Panc1 (cell line): ENCODE measurements at places on chromosomes 16 and 17.

- no peaks in the 10 kb centered on the region for H3K27me3 ChIP-seq
- H3K4me1 ChIP-seq, result no peaks in the 10 kb centered on the region
- H3K36me3 ChIP-seq, result no peaks in the 10 kb centered on the region
- no peak overlapping the region for H3K4me3 ChIP-seq
Observed at GRCh38 chr17:80811181-80812105, 180.2 kb upstream of the CHMP6 start.

DNA sequence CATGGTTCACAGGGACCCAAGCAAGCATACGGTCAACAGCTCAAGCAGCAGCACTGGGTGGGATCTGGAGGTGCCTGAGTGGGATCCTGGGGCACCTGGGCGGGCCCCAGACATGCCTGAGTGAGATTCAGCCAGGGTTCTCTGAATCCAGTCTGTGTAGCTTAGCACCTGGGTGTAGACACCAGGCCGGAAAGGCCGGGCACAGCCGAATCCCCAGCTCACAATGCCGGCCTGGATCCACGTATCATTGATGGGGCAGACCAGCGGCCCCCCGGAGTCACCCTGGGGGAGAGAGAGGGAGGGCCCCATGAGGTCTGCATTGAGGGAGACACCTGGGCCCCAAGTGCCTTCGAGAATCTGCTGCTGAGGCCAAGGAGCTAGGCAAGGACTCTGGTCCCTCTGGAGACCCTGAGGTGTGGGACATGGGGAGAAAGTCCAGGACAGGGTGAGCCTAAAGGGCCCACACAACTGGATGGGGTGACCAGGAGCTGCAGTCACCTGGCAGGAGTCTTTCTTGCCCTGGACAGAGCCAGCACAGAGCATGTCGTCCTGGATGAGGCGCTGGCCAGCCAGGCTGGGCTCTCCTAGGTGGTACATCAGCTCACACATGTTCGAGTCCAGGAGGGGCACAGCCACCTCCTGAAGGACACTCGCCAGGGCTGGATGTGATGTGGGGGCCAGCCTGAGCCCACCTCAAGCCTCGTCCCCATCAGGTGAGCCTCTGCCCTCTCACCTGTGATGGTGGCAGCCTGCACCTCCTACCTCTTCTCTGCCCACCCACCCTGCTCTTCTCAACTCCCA lies 9.7 kb downstream of the ZG16B start:
- H3K27me3 ChIP-seq, result no peaks in the 10 kb centered on the region
- peak overlapping the region; percentile 79 for H3K27ac ChIP-seq
- H3K36me3 ChIP-seq, result no peaks in the 10 kb centered on the region
- H3K4me1 ChIP-seq, result peaks cover 45% of the 10 kb centered on the region
- no peak for DNase-seq

DNA sequence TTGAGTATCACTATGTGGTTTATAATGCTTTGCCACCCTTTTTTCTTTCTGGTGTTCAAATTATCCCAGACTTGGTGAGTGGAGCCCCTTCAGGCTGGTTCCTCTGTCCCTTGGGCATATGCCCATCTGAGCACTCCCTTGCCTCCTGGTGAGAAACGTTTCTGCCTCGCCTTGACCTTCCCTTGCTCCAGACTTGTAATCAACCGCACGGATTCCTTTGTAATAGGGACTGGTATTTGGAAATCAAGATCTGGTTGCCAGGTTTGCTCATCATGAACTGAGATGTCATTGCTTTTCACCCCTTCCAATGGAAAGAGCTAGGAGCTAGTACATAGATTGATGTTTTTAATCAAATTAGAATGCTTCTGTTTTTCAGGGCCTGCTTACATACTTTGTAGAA lies 43.7 kb downstream of the SEC14L1 start:
- peak overlapping the region; percentile 37 for H3K27ac ChIP-seq
- no peak for DNase-seq
- H3K4me3 ChIP-seq, result no peak overlapping the region

DNA sequence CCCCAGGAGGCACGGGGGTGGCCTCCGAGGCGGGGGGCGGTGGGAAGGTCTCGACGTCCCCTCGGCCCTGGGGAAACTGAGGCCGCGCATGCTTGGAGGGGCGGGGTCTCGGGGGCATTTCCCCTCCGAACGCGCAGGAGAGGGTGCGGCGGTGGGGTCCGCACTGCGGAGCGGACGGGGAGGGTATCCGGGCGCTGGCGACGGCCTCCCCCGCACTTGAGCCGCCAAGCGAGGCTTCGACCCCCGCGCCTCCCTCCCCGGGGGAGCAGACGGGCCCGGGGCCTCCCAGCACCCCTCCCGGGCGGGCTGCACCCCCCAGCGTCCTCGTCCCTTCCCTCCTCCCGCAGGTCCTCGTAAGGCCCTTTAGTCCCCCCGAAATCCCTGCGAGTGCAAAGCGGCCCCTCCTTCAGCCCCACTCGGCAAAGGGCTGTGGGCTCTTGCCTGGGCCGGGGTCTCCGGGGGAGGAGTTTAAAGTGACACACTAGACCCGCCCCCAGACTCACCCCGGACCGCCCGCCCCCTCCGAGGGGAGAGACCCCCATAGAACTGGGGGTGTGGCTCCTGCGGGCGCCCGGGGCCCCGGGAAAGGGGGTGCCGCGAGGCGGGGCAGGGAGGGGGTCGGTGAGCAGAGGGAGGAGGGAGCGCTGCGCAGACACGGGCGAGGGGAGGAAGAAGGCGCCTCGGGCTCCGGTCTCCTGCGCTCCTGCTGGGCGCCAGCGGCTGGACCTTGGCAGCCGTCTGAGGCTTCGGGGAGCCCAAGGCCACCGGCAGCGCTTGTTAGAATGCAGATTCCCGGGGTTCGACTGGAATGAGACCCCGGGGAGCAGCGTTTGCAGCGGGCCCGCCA lies 632 bp downstream of the BAIAP3 start:
- no peak overlapping the region for H3K27ac ChIP-seq
- peak overlapping the region; percentile 46 for H3K4me3 ChIP-seq

DNA sequence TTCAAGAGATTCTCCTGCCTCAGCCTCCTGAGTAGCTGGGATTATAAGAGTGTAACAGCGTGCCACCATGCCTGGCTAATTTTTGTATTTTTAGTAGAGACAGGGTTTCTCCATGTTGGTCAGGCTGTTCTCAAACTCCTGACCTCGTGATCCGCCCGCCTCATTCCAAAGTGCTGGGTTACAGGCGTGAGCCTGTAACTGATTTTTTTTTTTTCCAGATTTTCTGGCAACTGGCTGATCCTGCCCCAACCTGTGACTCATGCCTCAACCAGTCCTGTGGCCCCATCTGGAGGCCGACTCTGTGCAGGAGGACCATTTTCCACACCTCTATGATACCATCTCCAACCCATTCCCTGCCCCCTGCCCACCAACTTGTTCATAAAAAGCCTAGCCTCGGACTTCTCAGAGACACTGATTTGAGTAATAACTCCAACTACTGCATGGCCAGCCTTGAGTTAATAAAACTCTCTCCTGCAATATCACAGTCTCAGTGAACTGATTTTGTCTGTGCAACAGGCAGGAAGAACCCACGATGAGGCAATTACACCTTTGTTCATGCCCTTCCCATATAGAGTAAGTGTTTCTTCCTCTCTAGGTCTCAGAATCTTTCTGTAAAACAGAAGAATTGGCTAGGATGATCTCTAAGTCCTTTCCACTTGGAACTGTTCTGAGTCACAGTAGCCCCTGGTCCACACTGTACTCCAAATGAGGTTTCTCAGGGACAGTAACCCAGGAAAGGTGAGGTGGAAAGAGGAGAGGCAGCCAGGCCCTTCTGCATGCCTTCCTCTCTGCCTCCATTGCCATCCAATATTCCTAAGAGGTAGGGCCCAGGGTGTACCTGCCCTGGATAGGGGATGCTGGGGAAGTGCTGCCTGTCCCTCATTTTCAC lies 8.8 kb upstream of the CNOT1 start:
- H3K27ac ChIP-seq, result no peak overlapping the region
- H3K4me1 ChIP-seq, result no peaks in the 10 kb centered on the region

GRCh38 chr17:80991645-80992076 lies at the start of gene CHMP6:
Gene CHMP6, plus strand, starts transcription at chr17:80991841. Its CDS starts 78 bp downstream, at chr17:80991919.
- peaks cover 22% of the 10 kb centered on the region for H3K4me1 ChIP-seq
- peak within 1 kb of the TSS; percentile 84 for H3K27ac ChIP-seq
- no peak for DNase-seq
- H3K27me3 ChIP-seq, result no peaks in the 10 kb centered on the region

DNA sequence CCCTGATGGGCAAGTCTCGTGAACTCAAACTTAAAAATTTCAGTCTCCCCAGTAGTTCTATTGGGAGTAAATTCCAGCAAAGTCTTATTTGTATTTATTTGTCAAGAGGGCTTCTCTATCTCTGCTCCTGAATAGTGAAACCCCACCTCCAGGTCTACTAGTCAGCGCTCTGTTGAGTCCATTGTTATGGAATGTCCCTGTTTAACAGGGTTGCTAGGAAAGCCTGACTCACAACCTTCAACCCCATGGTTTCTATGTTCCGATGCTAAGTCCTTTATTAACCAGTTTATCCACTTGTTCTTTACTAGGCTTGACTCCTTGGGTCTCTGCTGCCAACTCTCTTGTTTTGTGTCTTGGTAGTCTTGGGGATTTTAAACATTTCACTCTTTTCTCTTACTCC lies 250.7 kb upstream of the MYOCD start:
- H3K27me3 ChIP-seq, result no peaks in the 10 kb centered on the region
- no peak for DNase-seq
- no peaks in the 10 kb centered on the region for H3K36me3 ChIP-seq
- H3K4me1 ChIP-seq, result no peaks in the 10 kb centered on the region
- no peak overlapping the region for H3K4me3 ChIP-seq

- no peaks in the 10 kb centered on the region for H3K36me3 ChIP-seq
- DNase-seq, result no peak
- H3K27ac ChIP-seq, result no peak overlapping the region
- H3K4me3 ChIP-seq, result no peak overlapping the region
Observed at GRCh38 chr17:11279776-11280344, 38.8 kb downstream of the SHISA6 start.

- H3K4me3 ChIP-seq, result no peak overlapping the region
- no peak for DNase-seq
- no peaks in the 10 kb centered on the region for H3K4me1 ChIP-seq
- no peaks in the 10 kb centered on the region for H3K36me3 ChIP-seq
Observed at GRCh38 chr17:17564896-17565295, 26.6 kb downstream of the PEMT start.
